ENCODE measurements at places on chromosomes 12 and 14.

DNA sequence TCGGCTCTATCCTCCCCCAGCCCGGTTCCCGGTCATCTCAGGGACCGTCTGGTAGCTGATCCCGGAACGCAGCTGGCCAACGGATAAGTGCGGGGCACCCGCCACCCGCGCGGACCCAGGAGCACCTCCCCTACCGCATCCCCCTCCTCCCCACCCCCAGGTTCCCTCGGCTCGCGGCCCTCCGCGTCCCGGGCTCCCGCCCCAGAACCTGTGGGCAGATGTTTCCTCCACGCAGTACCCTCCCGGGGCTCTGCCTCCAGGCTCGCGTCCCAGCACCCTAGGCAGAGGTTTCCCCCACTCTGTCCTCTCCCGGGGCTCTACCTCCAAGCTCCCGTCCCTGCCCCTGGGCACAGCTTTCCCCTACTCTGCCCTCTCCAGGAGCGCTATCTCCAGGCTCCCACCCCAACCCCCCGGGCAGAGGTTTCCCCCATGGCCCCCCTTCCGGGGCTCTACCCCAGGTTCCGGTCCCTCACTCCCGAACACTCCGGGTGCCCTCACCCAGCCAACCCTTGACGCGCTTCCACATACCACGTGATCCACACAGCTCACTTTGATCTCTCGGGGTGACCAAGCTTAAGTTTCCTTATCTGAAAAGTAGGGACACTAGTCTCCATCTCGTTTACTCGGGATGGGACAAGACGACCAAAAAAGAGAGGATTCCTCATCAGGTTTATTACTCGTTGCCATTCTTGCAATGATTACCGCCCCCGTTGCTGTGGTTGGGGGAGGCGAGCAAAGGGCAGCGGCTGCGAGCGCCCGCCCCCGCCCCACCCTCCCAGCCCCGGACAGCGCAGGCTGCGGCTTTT, at the start of gene CCDC38:
CCDC38 (minus strand) TSS at position 91 of the 806 bp plus-strand sequence. CDS start 6,105 bp downstream, outside the sequence.
- DNase-seq, result peak; percentile 83

DNA sequence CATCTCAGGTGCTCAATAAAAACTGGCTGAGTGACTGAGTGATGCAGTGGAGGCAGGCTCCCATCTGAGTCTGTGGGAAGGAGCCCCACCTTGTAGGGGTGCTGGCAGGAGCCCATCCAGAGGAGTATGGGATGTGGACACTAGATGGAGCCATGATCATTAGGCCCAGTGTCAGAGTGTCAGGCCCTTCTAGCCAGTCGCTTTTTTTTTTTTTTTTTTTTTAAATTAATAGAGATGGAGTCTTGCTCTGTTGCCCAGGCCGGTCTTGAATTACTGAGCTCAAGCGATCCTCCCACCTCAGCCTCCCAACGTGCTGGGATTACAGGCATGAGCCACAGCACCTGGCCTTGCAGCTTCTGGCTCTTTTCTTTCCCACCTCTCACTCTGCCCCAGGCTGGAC, 11.5 kb downstream of the RITA1 start:
- peak; percentile 75 for DNase-seq

DNA sequence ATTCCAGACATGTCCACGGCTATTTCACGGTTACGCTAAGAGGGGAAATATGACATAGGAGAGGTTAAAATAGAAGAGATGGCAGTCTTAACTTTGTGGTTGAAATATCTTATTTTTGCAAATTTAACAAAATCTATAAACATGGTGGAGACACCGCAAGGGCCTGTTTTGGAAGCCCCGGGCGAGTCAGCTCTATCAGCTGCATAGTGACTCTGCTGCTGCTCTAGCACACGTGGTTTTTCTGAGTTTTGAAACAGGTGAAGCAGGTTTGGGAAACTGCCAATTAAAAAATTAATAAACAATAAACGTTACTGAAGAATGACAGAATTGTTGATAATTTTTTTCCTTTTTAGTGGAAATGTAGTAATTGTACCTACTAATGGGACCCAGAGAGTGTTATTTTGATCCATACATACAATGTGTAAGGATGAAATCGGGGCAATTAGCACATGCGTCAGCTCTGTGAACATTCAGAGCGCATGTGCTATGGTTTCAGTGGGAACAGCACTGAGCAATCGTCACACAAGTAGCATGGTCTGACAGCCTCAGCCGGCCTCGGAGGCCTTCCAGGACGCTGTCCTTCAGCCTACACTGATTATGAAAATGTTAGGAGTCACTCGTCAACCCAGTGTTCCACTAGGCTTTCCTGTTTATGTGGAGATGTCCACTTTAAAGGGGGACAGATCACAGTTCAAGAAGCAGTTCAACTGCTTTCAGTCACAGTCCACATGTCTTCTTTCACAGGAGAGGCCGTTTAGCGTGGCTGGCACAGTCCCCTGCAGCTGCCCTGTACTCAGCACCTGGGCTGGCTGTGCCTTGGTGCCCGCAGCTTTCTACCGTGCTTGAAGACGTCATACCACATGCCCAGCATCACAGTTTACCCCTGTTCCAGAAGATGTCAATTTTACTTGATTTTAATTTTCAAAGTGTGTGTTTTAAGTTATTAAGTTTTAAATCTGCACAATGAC, 51.8 kb downstream of the MOK start:
- DNase-seq, result no peak

GRCh38 chr12:116194935-116195431, 82.5 kb downstream of the MED13L start:
- DNase-seq, result peak; percentile 71

DNA sequence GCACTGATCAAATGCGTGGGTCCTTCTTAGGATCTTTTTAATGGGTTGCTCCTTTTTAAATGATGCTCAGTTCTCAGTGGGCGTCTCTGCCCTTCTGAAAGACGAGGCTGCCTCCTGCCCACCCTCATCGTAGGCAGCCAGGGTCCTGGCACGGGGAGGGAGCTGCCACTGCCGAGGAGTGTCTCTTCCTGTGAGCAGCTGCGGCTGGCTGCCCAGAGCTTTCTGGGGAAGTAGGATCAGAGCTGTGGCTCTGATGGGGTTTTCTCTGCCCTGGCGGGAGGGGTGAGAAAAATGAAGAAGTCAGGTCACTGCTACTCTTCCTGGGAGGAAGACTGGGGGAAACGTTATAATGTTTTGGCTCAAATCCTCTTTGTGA, 31.1 kb upstream of the BEGAIN start:
- DNase-seq, result peak; percentile 39

DNA sequence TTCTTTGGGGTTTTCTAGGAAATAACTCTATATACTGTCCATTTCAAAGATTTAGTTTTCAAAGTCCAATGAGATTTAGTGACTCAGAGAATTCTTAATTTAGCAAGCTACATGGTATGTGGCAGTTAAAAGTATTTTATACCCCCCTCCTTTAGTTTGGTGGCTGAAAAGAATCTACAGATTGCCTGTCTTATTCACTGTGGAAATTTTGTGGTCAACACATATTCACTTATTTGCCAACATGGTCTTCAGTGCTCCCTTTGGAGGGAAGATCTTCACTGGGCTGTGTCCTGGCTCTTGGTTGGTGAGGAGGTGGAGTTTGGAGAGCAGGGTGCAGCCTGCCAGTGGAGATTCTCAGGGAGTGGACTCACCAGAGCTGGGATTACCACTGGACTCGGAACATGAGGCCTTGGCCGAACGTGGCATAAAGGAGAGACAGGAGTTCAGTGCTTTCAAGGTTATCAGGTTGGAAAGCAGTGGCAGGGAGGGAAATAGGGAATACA, 39.8 kb downstream of the SAMD4A start:
- no peak for DNase-seq

DNA sequence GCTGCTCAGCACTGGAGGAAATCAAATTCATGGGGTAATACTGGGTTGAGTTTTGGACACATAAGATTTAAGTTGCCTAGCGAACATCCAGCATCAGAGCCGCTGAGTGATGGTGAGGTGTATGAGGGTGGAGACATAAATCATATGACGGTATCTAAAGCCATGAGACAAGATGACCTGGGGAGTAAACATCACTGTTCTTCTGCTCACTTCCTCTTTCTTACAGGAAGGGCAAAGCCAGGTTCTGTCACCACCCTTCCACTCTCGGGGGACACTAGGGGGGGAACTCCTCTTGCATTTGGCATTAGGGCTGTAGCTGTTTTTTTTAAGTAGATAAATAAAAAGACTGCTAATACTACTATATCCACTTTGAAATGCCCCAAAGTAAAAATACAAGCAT, 24.0 kb downstream of the PRDM4 start:
- peak; percentile 86 for DNase-seq

- no peak for DNase-seq
These were observed 163.3 kb downstream of the TMTC3 start for GRCh38 chr12:88305254-88305890.

- peak; percentile 74 for DNase-seq
These were observed 71.7 kb upstream of the RAP1B start for GRCh38 chr12:68538726-68539614.

DNA sequence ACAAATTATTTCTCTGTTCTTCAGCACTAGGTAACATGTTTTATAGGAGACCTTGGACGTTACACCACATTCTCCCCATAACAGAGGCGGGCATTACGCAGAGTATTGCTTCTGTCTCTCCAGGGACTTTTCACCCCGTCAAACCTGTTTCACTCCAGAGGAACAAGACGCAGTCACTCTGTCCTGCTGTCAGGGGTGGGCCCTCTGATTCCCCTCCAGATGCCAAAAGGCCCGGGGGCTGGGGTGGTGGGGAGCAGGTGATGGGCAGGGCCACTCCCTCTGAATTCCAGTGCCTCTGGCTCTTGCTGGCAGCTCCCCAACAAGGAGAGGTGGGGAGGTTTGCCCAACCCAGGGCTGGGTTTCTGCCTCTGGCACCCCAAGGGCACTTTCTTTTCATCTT, 71.9 kb downstream of the NTF3 start:
- DNase-seq, result no peak

DNA sequence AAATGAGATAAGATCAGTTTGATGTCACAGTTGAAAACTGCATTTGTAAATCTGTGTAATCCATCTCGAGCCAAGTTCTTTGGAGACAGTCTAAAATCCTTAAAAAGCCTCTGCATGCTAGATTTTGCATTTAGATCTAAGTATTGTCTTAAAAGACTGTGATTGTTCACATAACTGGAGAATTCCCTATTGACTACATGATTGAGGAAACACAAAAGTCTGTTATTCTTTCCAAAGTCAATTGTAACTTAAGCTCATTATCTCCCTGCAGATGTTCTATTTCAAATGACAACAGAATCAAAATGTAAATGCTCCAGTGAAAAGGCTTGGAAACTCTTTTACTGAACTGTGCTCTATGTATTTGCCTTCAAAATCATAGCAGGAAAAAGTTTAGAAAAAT, 77.8 kb downstream of the MYF5 start:
- DNase-seq, result no peak

GRCh38 chr14:26191671-26192070, 406.2 kb downstream of the NOVA1 start:
- DNase-seq, result no peak

DNA sequence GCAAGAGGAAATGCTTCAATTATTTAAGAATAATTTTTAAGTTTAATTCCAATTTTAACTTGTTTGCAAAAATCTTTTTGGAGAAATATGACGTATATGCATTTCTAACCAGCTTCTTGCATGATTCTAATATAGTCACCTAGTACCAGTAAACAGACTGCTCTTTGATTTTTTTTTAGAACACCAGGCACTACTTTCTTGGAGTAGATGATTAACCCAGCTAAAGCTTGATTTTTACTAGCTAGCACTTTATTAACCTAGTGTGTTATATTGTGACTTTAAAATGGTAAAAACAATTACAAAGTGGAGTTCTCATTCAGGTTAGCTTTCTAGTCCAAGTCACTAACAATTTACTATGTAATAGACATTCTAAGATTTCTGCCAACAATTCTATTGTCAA, 32.6 kb upstream of the FGD4 start:
- no peak for DNase-seq

- DNase-seq, result no peak
These were observed 42.4 kb downstream of the ERH start for GRCh38 chr14:69355607-69356281.

DNA sequence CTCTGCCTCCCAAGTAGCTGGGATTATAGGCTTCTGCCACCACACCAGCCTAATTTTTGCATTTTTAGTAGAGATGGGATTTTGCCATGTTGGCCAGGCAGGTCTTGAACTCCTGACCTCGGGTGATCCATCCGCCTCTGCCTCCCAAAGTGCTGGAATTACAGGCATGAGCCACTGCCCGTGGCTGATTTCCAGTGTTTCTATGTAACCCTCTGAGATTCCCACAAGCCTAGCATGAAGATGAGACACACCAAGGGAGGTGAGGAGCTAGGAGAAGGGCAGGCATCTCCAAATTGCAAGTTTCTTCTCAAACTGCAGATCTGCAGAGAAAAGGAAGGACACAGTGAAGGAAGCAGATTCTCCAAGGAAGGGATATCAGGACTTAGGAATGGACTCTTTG, 125.0 kb downstream of the CACNA1C start:
- no peak for DNase-seq

DNA sequence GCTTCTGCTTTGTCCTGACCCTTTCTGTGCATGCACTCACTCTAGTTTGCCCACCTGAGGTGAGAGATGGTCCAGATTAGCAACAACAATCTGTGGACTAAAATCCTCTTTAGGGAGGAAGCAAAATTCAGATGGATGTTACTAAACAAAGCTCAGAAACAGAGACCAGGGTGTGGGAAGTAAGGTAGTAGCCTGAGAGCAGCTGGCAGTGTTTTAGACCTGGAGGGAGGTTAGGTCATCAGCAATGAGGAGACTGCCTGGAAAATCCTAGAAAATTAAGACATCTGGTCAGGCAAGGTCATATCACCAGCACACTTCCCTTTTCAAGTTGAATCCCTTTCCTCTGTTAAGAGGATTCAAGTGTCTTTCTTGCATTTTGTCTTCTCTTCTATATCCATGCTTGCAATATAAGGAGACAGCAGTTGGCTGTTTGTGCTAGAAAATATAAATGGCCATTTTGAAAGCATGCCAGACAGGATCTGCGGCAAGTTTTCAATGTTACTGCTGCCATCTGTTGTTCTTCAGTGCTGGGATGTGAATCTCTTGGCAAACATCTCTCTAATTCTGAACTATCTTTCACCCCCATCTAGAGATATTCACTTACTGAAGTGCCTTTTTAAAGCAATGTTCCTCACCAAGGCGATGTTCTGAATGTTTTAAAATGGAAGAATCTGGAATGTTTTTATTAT, 266.4 kb downstream of the NAV3 start:
- DNase-seq, result no peak

DNA sequence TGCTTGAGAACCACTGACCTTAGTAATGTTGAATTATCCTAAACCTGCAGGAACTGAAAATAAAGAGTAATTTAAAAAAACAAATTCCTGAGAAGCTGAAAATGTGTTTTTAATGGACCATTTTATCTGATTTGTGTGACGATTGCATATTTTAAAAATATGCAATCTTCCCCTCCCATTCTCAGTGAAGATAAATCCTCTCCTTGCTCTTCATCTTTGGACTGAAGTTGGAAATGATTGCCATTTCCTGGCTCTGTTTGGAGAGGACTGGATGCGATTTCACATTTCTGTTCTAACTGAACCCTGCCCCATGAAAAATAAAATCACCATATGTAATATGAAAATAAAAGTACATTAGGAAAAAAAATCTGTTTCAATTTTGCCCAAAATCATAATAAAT, 216.3 kb downstream of the SLC6A15 start:
- no peak for DNase-seq

Data from CD4-positive, alpha-beta T cell treated with Interleukin-15 for 1 hour (primary cell).